Amygdala (tissue), 56 donors: ENCODE measurements at places on chromosomes 5 and 9.

- no peak for DNase-seq
Measured at GRCh38 chr9:112028242-112029221, 131.9 kb downstream of the UGCG start.

- DNase-seq, result no peak
Measured at GRCh38 chr5:156497804-156498208, 170.8 kb downstream of the SGCD start.

- DNase-seq, result peak; percentile 9
Measured at GRCh38 chr5:32489791-32490562, 45.4 kb upstream of the ZFR start.

DNA sequence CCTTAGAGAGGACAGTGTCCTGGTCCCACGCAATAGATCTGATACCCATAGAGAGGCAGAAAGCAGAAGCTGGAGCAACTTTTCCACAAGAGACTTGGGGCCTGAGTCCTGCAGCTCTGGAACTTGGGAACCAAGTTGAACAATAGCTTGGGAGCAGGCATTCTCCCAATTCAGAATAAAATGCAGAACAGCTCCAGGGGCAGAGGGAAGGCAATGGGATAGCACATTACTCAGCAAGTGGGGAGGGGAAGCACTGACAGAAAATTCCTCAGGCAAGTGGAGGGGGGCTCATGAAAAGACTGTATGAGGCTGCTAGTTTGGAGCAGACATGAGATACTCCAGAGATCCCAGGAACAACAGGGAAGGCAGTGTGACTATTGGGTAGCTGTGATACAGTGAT lies 513.6 kb downstream of the HINT1 start:
- DNase-seq, result no peak

GRCh38 chr9:134053941-134054761 lies 13.7 kb downstream of the BRD3 start:
- DNase-seq, result no peak

GRCh38 chr9:104810421-104811339 lies 46.8 kb downstream of the NIPSNAP3B start:
- peak; percentile 6 for DNase-seq

DNA sequence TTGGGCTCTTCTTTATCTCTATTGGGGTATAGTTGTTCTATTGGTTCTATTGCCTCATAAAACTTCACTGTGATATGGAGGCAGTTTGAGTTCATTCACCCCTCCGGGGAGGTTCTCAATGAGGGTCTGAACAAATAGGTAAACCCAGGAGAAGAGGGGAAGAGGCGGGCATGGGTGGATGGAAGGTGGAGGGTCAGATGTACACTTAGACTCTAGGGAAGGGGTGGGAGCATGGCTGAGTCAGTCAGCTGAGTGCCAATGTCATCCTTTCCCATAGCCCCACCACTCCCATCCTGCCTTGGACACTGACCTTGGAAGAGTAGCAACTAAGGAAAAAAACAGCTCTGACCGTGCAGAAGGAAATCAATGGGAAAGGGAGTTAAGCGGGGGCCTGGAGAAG lies 9.9 kb upstream of the FABP6 start:
- no peak for DNase-seq

DNA sequence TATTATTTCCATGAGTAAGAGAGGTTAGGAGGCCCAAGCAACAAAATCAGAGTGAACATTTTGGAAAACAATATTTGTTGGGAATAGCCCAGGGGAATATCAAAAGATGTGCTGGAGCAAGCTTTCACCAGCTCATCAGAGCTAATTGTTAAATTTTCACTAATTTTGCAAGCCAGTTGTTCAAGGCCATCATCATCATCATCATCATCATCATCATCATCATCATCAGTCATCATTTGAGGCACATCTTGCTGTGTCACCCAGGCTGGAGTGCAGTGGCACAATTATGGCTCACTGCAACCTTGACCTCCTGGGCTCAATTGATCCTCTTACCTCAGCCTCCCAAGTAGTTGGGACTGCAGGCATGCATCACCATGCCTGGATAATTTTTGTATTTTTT lies 350.5 kb upstream of the MEF2C start:
- no peak for DNase-seq

DNA sequence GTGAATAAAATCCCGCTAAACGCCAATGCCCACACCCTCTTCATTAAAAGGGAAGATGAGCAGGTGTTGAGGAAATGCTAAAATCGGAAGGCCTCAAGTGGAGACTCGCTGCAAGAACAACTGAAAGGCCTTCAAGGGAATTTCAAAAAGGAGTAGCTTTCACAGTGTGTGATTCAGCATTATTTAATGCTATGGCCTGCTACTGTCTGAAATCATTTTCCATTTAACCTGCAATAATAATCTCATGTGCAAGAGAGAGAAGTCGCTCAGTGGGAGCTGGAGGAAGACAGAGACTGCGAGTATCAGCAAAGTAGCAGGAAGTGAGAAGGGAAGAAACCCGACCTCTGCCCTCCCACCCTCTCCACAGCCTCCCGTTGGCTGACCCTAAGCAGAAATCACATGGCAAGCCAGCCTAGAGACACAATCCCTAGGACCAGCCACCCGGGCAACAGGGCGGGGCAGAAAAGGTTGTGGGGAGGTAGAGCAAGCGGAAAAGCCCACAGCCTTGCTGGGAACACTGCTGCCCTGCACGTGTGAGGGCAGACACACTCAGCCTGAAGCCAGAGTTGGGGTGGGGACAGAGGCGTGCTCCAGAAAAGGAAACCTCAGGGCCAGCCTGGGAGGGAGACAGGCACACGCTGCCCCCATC lies 39.9 kb upstream of the CTSL start:
- DNase-seq, result peak; percentile 31

- DNase-seq, result no peak
Measured at GRCh38 chr9:117672369-117672768, 31.8 kb upstream of the TLR4 start.

DNA sequence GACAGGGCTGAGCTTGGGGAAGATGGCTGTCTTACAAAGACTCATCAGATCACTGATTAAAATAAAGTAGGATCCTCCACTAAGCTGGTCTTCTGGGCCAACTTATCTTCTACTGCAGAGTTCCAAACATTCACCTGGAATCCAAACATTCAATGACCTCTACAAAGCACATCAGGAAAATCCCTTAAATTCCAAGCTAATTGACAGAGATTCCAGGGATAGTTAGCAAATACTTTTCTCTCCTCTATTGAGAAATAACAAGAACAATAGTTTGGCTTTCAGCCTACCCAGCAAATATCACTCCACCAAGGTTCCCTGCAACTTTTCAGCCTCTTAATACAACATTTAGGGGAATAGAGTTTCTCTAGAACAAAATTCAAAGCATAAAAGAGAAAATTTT lies 140.6 kb upstream of the LIFR start:
- DNase-seq, result no peak

GRCh38 chr5:177967221-177967887 lies 28.7 kb downstream of the PROP1 start:
- no peak for DNase-seq

- DNase-seq, result no peak
Measured at GRCh38 chr9:79985264-79985663, 413.5 kb downstream of the TLE4 start.
